C1 segment of cervical spinal cord (tissue), 14 donors: ENCODE measurements at places on chromosomes 16 and 17.

DNA sequence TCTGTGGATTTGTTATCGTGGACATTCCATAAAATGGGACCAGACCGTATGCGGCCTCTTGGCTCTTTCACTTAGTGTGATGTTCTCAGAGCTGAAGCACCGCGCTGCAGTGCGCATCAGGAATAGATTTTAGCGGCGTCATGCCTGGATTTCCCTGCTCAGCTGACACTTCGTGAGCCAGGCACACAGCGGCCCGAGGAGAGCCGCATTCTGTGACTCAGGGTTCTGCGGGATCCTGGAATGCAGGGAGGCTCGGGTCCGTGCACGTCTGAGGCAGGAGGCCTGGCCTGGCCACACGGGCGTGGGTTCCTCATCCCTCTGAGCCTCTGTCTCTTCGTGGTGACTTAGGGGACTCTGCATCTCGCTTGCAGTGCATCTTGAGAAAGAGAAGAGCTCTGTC, 13.4 kb downstream of the CBFA2T3 start:
- no peak for DNase-seq

DNA sequence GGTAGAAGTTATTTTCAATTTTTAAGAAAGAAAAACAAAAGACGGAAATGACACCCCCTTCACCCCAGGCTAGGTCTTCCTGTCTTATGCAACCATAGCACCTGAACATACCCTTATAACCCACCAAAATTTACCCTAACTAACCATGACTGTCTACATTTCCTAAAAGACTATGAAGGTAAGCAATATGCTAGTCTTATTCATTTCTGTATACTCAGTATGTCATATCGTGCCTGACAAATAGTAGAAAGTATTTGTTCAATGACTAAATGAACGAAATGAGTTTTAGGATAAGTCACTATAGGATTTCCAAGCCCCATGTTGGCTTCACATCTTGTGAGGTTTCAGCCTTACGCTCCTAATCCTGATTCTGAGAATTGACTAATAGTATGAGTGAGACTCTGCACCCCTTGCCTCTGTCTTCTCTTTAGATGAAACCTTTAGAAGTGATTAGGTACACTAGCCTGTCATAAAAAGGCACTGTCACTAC, 6.5 kb downstream of the ADAT1 start:
- DNase-seq = no peak

GRCh38 chr17:39174920-39175694, 9.1 kb upstream of the ARL5C start:
- DNase-seq = no peak

DNA sequence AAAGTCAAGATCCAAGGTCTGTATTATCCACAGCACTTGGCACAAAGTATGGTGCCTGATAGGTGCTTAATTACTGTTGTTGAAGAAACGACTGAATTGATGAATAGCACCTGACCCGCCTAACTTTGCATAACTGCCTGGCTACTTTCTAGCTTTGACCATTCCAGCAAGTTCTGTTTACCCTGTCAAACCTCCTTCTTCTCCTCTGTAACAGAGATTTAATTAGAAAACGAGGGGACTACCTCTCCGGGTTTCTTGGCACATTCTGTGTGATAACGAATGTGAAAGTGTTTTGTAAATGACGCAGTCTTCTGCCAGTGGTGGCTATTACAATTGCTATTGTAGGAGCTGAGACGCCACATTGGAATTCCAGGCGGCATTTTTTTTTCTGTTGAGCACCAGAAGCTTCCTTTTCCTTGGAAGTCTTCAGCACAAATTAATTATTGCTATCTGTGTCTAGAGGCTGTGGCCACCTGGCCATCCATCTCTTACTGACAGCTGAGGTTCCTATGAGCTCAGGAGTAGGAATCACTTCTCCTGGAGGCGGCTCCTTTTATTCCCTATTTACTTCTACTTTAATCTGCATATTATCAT, 522.9 kb downstream of the HS3ST4 start:
- DNase-seq = no peak

- DNase-seq = peak; percentile 99
These were observed 793 bp upstream of the RAB40C start for GRCh38 chr16:588889-589657.

DNA sequence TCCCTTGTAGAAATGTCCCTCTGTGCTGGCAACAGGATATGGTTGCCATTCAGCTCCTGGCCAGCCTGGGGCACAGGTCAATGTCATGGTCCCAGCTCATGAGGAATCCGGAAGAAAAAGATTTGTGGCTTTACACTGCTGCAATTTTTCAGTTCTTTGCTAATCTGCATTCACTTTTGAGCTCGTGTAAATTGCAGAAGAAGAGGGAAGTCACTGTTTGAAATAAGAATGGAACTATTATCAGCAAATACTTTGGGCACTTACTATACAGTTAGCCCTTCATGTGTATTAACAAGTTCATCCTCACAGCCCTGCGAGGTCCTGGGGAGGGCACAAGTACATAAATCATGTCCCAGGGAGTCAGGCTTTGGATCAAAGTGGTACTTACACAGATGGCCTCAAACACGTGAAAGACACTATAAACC, 14.2 kb downstream of the SLC47A2 start:
- no peak for DNase-seq

DNA sequence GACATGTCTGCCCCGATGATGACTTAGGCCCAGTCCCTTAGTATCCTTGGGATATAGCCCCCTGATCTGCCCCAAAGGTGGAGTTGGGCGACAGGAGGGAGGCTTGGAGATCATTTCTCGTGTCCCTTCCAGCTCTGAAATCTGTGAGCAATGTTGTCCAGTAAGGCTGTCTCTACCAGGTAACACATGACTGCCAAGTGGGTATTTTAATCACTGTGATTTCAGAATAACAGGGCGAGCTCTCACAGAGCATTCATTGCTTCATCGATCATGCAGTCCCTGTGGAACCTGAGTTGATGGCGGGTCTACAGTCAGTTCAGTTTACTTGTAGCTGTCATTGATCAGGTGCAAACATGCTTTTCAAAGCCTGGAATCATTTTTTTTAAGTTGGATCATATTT, 39.2 kb downstream of the KSR1 start:
- no peak for DNase-seq

DNA sequence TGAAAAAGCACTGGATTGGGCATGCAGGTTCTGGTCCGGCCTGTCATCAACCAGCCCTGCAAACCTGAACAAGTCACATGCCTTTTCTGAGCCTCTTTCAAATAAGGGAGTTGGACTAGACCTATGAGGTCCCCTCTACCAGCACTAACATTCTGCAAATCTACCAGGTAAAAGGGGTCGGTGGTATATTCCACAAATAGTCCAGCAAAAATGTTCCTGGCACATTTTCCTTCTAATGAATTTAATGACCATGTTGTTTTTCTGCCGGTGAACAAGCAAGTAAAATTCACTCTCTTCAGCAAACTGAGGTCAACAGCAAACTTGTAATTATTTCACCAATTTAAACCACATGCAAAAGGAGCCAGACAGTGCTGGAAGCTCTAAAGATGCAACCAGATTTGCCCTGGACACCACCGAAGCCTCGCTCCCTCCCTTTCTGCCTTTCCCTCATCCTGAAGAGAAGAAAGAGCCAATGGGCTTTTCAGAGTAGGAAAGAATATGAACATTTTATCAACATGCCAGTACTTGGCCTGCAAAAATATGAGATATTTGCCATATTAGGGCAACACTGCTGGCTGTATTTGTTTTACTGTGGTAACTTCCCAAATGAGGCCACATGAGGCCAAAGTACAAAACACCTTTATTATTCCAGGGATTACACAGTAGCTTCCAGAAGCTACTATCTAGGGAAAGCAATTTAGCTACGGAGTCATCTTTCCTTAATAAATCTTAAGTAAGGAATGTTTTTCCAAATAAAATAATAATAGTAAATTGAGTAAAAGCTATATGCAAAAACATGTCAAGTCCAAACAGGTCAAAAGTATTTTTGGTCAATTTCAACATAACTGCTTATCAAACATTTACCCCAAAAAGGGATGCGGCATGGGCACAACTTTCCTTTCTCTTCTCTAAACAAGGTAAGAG, 45.0 kb downstream of the USP31 start:
- no peak for DNase-seq

- DNase-seq = peak; percentile 27
These were observed 11.4 kb downstream of the CCR7 start for GRCh38 chr17:40553694-40554534.

DNA sequence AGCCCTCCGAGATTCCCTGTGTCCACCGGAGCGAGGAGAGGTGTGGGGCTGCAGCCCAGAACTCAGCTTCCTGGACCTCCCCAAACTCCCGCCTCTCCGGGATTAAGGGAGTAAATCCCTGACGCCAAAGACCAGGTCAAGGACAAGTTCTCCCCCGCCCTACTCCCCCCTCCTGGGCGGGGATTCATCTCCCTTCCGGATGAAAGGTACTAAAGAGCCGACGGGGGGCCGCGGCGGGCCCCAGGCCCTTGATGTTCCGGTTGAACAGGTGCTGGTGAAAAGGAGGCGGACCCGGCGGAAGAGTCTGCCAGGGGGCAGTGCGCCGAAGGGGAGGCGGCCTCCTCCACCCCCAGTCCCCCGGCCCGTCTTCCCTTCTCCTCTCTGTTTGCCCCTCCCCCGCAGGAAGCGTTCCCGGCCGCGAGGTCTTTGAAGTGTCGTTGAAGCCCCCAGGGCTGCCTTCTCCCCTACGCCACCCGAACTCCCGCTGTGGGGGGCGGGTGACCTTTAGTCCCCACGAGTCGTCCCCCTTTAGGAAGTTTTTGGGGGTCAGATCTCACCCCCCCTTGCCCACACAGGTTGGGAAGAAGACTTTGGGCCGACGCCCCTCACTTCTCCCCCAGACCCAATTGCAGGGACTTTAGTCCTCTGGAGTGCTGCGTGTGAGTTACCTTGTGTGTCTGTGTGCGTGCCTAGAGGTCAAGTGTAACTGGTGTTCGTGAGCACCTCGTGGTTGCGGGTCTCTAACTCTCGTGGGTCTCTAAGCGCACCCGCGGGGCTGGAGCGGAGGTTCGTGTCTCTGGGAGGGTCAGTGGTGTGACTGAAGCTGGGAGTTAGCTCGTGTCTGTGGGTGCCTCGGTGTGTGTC, 1.1 kb upstream of the MLLT6 start:
- no peak for DNase-seq

GRCh38 chr16:89202422-89203215, 2.3 kb upstream of the SLC22A31 start:
- DNase-seq = no peak

GRCh38 chr17:4340914-4341615, 25.4 kb downstream of the UBE2G1 start:
- DNase-seq = no peak

GRCh38 chr16:55999683-56000082, 124.5 kb upstream of the CES5A start:
- DNase-seq = no peak

DNA sequence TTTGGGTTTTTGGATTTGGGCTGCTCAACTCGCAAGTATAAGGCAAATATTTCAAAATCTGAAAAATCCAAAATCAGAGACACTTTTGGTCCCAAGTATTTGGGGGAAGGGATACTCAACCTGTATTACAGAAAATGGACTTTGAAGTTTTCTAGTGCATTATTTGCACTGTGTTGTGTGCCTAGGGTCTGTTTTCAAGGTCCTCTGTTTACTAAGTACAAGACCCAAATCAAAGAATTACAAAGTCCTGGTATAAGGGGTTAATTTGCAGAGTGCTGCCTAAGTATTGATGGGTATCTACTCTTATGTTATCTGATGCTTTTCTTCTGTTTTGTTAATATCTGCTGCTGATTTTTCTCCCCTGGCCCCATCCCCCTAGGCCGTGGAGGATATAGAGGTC, 25.0 kb downstream of the HEATR9 start:
- no peak for DNase-seq

GRCh38 chr17:7858522-7858810, 663 bp downstream of the CYB5D1 start:
- DNase-seq = no peak

DNA sequence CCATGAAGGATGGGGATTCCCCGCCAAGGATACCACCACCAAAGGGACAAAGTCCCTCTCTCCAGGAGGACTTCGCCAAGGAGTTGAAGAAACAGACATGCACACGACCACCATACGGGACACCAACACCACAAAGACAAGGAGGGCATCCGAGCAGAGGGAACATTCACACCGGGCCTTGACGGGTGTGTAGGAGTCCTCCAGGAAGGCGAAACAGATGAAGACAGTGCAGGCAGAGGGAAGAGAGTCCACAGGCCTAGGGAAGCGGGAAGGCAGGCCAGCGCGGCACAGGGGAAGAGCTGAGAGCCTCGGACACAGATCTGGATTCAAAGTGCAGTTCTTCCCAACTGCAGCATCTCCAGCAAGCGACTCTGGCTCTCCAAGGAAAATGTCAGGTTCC, 10.8 kb downstream of the COTL1 start:
- DNase-seq = no peak

GRCh38 chr16:1357906-1358566, 6.3 kb downstream of the GNPTG start:
- DNase-seq = no peak

DNA sequence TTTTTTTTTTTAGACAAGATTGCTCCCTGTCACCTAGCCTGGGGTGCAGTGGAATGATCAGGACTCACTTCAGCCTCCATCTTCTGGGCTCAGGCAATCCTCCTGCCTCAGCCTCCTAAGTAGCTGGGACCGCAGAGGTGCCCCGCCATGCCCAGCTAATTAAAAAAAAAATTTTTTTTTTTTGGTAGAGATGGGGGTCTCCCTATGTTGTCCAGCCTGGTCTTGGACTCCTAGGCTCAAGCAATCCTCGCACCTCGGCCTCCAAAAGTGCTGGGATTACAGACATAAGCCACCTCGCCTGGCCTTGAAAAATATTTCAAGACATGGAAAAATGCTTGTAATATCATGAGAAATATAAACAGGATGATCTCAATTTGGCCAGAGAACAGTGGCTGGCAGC, 42.9 kb downstream of the HAPSTR1 start:
- no peak for DNase-seq

DNA sequence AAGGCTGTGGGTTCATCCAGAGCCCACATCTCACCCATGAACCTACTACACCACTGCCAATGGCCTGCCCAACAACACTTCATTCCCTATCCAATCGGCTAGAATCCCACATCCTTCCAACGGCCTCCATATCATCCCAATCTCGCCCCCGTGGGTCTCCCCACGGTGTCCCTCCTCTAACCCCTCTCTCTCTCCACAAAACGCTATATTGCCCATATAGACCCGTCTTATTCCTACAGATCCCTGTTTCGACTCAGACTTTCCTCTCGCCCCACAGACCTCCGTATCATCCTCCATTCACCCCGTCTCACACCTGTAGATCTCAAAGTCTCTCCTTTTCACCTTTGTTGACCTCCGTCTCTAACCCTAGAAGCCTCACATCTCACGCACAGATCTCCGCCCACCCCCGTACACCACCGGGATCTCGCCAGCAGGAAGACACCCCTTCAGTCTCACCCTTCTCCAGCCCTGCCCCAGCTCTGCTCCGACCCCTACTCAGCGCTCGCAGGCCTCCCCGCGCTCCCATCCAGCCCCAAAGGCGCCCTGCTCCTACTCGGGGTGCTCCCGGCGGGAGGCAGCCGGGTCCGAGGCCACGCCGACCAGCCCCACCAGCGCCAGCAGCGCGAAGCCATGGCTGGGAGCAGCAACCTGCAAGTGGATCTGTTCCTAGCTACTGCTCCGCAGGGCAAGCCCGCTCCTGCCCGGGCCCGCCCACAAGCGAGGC, at the start of gene FDXR:
Gene FDXR (minus strand): TSS at position 682 of the 724 bp plus-strand sequence. CDS start 50 bp downstream, at position 632.
- DNase-seq = no peak
